ENCODE measurements at places on chromosomes 16 and 17.

GRCh38 chr17:6439951-6440350 is 4.3 kb upstream of the PIMREG start:
- no peak for DNase-seq

- DNase-seq, result no peak
These were observed 22.8 kb downstream of the ATP6V0D1 start for GRCh38 chr16:67458121-67458641.

- no peak for DNase-seq
These were observed 1.4 kb upstream of the ST6GALNAC1 start for GRCh38 chr17:76644995-76645394.

- DNase-seq, result no peak
These were observed 74.7 kb upstream of the TBX2 start for GRCh38 chr17:61324950-61325349.

- no peak for DNase-seq
These were observed 11.6 kb downstream of the ARHGAP44 start for GRCh38 chr17:12800855-12801365.

- no peak for DNase-seq
These were observed 35.7 kb downstream of the ZCCHC14 start for GRCh38 chr16:87457061-87457611.

DNA sequence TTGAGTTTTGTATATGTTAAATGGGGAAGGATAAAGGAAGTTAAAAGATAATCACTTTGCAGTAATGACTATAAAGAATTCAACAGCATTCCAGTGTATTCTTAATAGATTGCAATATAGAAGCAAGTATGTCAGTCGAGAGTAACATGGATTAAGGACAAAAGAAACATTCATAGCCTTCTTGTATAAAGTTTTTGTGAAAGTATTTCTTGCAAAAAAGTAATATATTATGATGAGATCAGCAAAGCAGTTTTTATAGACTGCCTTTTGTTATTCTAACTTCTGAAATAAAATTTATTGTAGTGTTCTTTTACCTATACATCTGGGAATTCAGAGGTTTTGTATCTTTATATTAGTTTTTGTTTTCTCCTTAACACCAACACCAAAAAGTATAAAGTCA is 184.9 kb upstream of the RBL2 start:
- no peak for DNase-seq

DNA sequence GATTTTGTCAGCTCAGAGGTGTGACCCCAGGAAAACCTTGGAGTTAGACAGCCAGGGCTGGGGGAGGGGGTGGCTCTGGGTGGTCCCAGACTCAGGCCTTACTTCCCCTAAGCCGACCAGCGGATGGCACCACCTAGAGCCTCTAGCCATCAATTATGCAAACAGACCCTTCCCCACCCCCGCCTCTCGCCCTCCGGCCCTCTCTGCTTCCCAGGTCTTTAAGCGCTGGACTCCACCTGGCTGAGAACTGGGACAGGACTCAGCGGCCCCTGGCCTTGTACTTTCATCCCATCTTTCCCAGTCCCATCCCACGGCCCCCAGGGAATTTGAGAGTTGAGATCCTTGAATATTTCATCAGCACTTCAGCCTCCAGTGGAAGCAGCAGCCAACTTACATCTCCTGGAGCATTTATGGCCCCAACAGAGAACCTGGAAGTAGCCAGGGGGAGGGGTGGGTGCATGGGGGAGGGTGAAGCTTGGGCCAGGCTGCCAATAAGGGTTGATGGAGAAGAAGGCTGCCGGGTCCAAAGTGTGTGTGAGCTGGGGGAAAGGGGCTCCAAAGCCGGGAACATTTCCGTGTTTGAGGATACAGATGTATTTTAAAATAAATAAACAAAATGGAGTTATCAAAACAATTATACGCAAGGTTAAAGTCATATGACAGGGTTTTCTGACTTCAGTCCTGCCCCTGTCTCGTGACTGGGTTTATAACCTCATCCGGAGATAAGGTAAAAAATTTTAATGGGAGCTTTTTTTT is 7.5 kb upstream of the JUP start:
- DNase-seq, result no peak

- DNase-seq, result peak; percentile 44
These were observed 18.5 kb upstream of the ALDH3A1 start for GRCh38 chr17:19766421-19767270.

DNA sequence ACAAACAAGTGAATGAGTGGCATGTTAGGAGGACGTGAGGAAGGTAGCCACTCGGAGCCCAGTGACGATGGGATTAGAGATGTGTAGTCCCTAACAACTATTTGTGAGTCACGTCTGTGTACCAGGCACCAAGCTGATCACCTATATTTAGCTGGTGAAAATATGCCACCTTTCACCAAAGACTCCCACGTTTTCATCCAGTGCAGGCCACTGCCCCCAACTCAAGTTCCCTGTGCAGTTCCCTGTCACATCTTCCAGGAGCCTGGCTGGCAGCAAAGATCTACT is 67.2 kb downstream of the TOM1L2 start:
- no peak for DNase-seq

Measured in C1 segment of cervical spinal cord (tissue), 14 donors.